Glomerular endothelial cell (primary cell): ENCODE measurements at places on chromosomes 2 and 18. TPM values are rescaled to one million over a fixed set of nuclear protein-coding genes. Genes with fewer than 3 reads are reported as not detected.

DNA sequence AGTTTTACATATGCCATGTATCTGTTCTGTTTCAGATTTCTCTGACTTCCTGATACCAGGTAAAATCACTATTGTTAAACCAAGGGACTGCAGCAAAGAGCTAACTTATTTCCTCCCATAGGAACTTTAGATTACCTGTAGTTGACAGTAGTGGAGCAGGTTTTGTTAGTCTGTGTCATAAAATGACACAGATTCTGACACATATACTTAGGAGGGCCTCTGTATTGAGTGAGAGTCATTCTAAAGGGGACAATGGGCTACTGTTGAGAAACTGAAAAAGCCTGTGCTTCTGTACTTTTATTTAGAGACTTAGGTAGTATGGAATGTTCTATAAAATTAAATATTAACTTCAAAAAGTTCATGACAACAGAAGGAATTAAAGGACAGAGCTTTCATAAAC, 48.2 kb downstream of the KCMF1 start:
- DNase-seq = no peak

DNA sequence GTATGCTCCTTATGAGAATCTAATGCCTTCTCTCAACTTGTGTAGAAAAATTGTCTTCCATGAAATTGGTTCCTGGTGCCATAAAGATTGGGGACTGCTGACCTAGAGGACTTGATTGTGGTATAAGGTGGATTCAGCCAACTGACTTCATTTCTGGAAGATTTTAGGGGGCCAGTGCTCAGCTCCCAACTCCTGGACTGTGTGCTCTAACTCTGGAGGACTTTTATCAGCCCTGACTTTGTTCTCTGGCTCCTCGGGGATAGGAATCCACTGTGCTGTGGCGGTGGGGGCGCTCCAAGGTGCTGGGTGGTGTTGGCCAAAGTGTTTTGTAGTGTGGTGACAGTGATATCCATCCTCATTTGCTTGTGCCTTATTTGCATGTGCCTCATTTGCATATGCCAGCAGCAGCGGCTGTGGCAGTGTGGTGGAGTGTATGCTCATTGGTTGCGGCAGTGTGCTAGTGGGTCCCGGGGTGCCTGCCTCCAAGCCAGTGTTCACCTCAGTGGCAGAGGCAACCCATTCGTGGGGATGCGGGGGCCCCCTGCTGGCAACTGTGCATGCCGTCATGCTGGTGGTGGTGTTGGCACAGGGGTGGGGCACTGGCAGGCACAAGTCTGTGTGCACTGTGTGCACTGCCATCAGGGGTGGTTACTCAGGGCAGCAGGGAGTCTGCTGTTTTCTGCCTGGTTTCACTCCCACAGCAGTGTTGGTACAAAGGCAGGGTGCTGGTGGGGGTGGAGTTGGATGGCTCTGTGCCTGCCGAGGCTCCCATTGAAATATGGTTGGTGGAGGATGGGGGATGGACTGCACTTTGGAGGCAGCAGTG, 19.6 kb downstream of the EHBP1 start:
- no peak for DNase-seq

- DNase-seq = no peak
These were observed 2.5 kb upstream of the C2orf15 start for GRCh38 chr2:99139003-99139402.

GRCh38 chr2:23607925-23608324, 222.9 kb downstream of the KLHL29 start:
- no peak for DNase-seq

DNA sequence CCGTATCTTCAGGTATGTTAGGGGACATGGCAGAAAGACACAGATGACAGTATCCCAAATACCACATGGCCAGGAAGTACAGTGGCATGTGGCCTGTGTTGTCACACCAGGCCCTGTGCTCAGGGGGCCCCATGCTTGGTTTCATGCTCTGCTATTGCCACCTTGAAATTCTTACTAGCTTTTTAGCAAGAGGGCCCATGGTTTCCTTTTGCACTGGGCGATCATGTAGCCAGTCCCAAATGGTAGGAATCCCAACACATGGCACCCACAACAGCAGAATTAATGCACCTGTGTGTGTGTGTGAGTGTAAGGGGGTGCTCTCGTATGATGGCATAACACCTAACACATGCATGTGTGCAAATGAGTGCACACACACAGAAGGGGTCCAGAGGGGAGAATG, 39.2 kb downstream of the MYO7B start:
- DNase-seq = no peak

Gene FOXD4L1
- 0.05 TPM in 1 of 2 replicates, not detected in the other for total RNA-seq

- no peak for DNase-seq
These were observed 178.4 kb upstream of the TPO start for GRCh38 chr2:1234731-1235308.

DNA sequence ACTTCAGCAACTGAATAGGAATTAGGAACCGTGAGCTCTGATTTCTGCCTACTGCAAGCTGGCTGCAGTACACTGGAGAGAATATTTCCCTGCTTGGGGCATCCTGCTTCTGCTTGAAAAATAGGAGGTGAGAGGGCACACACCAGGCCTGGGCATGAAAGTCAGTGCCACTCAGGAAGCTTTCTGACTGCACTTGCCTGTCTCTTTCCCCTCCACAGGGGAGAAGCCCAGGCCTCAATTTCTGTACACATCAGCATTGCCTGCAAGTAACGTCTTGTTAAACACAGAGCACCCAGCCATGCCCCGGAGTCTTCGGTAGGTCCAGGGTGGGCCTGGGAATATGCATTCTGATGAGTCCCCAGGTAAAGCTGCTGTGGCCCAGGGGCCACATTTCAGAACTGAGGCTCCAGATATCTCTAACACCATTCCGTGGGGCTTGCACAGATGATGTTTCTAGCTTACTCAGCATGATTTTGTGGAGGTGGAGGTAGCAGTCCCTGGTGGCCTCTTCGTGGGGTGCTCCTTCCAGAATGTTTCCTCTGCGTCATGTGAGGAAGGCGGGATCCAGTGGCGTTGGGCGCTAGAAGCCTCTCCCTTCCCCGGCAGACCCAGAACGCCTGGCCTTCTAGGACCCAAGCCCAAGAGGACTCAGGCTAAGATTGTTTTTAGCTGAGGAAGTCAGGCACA, 114.1 kb downstream of the ZBTB7C start:
- no peak for DNase-seq

Gene SLC5A7
- total RNA-seq = not detected in 2 replicates

DNA sequence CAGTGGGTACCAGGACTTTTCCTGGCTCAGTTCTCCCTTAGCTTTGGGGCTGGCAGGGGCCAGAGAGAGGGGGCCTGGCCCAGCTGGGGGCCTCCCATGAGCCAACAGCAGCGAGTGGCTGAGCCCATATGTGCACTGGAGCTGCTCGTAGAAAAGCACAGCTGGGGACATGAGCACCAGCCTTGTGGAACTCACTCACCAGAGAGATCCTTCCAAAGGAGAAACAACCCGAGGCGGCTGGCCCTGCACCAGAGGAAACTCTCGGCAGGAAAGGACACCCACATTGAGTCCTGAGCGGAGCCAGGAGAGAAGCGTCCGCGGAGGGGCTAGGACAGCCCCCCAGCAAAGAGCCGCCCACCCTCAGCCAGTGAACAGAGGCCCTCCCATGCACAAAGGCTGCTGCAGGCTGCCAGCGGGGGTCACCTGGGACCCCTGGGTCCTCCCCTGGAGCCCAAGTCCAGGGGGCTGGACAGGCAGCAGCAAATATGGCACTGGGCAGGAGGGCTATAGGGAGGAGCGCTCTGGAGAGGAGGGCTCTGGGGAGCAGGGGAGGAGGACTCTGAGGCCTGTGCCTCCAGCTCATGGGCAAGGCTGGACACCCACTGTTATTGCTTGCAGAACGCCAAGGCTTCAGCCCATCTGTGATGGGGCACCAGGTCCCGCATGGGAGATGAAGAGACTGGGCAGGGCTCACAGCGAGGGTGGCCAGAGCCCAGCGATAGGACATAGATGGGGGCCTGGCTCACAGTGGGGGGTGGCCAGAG, 42.1 kb upstream of the SNED1 start:
- DNase-seq = no peak

Gene SLC19A3
- total RNA-seq = not detected in 2 replicates

Gene CFC1
- total RNA-seq = not detected in 2 replicates

- DNase-seq = no peak
These were observed 705 bp upstream of the TEX261 start for GRCh38 chr2:70995426-70995729.

- no peak for DNase-seq
These were observed 93.4 kb downstream of the PPP1R1C start for GRCh38 chr2:182078988-182079602.

DNA sequence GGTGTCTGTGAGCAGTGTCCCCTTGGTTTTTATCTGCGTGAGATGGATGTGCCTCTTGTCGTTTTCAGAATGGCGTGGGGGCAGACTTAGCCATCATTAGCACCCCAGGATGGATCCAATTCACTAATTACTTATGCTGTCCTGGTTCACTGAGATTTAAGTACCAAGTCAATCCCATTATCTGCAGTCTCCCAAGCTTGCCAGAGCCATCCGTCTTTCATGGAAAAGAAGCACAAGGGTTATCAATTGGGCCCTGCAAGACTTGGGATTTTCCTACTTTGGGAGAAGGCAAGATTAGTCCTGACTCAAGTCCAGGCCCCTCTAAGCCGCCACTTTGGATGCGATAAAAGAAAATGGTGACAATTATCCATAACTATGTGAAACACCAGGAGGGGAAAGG, 404.0 kb downstream of the TMEM182 start:
- no peak for DNase-seq

Gene CACNB4
- total RNA-seq = 0.10 and 0.82 TPM in 2 replicates

DNA sequence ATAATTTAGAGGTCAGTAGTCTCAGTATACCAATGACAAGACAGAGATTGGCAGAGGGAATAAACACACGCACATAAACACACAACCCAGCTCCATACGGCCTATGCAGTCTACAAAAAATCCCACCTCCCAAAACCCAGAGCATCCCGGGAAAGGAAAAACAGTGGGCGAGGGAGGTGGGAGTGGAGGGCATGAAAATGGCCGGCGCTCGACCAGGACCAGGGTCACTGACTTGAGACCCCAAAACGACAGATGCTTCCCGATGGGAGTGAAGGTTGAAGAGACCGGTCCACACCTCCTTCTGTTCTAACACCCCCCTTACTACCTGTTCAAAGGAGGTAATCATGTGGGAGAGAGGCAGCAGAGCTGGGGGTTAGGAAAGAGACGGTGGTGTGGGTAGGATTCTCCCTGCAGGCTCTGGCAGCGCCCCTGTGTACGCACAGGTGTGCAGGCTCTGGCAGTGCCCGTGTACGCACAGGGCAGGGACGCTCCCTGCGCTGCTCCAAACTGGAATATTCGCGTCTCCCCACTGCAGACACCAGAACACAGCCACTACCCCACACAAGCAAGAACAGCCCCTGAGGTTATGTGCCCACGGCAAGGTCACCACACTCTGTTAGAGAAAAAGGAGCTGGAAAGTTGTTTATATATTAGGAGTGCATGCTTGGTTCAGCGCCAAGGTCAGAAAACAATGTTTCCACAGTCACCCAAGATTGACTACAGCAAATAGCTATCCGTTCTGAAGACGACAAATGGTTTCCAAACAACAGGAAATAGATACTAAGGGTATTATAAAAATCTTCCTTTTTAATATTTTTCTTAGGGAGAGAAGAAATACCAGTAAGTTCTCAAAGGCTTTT, 67.9 kb downstream of the EIPR1 start:
- DNase-seq = no peak

Gene ABCG8
- not detected in 2 replicates for total RNA-seq

Gene VRK2
- 24.6 and 25.8 TPM in 2 replicates for total RNA-seq

GRCh38 chr2:218478544-218478943, 59.6 kb downstream of the VIL1 start:
- no peak for DNase-seq

Gene TNFAIP6
- 0.82 TPM in 1 of 2 replicates, not detected in the other for total RNA-seq

DNA sequence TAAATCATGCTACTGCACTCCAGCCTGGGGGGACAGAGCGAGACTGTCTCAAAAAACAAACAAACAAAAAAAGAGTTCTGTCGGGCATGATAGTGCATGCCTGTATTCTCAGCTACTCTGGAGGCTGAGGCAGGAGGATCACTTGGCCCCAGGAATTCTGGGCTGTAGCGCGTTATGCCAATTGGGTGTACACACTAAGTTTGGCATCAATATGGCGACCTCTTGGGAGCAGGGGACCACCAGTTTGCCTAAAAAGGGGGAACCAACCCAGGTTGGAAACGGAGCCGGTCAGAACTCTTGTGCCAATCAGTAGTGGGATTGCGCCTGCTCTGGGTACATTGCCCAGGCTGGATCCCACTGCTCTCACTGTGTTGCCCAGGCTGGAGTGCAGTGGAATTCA, 49.7 kb downstream of the SDC1 start:
- DNase-seq = no peak

GRCh38 chr18:75775121-75775520, 347.6 kb upstream of the SMIM21 start:
- DNase-seq = no peak

- DNase-seq = no peak
These were observed 19.1 kb upstream of the ACMSD start for GRCh38 chr2:134819334-134819733.

GRCh38 chr2:100560216-100560830, 2.5 kb upstream of the PDCL3 start:
- no peak for DNase-seq

GRCh38 chr2:96145036-96145847, at the start of gene DUSP2:
DUSP2 (minus strand) TSS chr2:96145440; CDS start chr2:96145354, 86 bp downstream.
- DNase-seq = no peak

DNA sequence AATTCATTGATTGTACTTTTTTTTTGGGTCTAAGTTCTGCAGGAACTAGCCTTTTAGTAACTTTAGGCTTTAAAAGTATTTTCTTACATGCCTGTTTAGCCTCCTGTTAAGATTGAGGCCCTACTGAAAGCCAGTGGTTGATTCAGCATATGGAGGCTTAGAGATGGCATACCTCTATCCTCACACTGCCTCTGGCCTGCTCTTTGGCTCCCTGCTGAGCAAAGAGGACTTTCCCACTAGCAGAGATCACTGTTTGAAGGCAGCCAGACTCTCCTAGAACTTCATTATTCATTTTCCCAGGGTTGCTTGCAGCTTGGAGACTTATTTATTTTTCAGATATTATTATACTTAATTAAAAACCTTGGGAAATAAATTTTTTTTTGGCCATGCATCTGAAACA, 405.6 kb upstream of the MEX3C start:
- no peak for DNase-seq

DNA sequence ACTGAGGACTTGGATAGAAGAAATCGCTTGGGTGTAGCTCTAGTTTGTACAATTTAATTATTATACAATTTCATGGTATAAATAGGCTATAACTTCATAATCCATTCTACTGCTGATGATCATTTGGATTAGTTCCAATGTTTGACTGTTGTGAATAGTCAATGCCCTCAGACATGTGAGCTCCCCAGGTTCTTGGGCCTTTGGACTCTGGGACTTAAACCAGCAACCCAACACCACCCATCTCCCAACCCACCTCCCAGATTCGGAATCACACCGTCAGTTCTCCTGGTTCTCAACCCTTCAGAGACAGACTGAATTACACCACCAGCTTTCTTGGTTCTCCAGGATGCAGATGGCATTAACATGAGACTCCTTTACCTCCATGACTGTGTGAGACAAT, 84.6 kb upstream of the DNMT3A start:
- no peak for DNase-seq

Gene EPAS1
- total RNA-seq = 239 and 676 TPM in 2 replicates
